IMR-90 (cell line): ENCODE measurements at places on chromosomes 3 and 15.

GRCh38 chr3:20682573-20682972 is 496.6 kb upstream of the SGO1 start:
- H3K27me3 ChIP-seq = no peaks in the 10 kb centered on the region
- no peak overlapping the region for H3K4me3 ChIP-seq
- H3K4me1 ChIP-seq = no peaks in the 10 kb centered on the region
- H3K36me3 ChIP-seq = no peaks in the 10 kb centered on the region

- no peaks in the 10 kb centered on the region for H3K4me1 ChIP-seq
- no peak for DNase-seq
- H3K4me3 ChIP-seq = no peak overlapping the region
Observed at GRCh38 chr3:40055956-40056355, 246.5 kb downstream of the MYRIP start.

GRCh38 chr3:103712320-103713008 is 1277.6 kb downstream of the ZPLD1 start:
- no peaks in the 10 kb centered on the region for H3K36me3 ChIP-seq
- peak; percentile 17 for DNase-seq
- no peaks in the 10 kb centered on the region for H3K27me3 ChIP-seq
- no peaks in the 10 kb centered on the region for H3K4me1 ChIP-seq
- H3K4me3 ChIP-seq = no peak overlapping the region

GRCh38 chr3:149152420-149152819 is 23.0 kb downstream of the HPS3 start:
- peak; percentile 69 for DNase-seq
- H3K4me1 ChIP-seq = peaks cover 7% of the 10 kb centered on the region
- H3K27ac ChIP-seq = peak overlapping the region; percentile 31; the same call in 1 of the 2 replicates
- H3K4me3 ChIP-seq = no peak overlapping the region
- peaks cover 18% of the 10 kb centered on the region for H3K36me3 ChIP-seq

DNA sequence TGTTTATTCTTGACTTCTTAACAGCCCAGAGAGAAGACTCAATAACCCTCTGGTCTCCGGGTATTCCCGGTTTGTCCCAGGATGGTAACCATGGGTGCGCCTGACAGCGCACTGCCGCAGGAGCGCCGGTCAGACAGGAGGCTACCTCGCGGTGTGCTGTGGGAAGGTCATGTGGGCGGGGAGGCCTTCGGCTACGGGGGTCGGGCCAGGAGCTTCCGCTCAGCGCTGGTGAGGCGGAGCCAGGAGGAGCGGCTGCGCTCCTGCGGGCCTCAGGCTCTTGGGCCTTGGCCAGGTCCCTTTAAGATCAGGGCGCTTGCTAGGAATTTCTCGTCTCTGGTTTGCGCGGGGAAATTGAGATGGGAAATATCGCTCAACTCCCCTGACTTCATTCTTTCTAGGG is 182.3 kb upstream of the NDN start:
- no peaks in the 10 kb centered on the region for H3K4me1 ChIP-seq
- H3K36me3 ChIP-seq = no peaks in the 10 kb centered on the region
- no peak overlapping the region for H3K27ac ChIP-seq
- H3K4me3 ChIP-seq = no peak overlapping the region

- H3K4me1 ChIP-seq = no peaks in the 10 kb centered on the region
- no peak for DNase-seq
- H3K4me3 ChIP-seq = no peak overlapping the region
- no peak overlapping the region for H3K27ac ChIP-seq
Observed at GRCh38 chr3:161093895-161094294, 11.3 kb downstream of the B3GALNT1 start.
